ENCODE measurements at places on chromosomes 11 and 22. TPM values are rescaled to one million over a fixed set of nuclear protein-coding genes. Genes with fewer than 3 reads are reported as not detected.

DNA sequence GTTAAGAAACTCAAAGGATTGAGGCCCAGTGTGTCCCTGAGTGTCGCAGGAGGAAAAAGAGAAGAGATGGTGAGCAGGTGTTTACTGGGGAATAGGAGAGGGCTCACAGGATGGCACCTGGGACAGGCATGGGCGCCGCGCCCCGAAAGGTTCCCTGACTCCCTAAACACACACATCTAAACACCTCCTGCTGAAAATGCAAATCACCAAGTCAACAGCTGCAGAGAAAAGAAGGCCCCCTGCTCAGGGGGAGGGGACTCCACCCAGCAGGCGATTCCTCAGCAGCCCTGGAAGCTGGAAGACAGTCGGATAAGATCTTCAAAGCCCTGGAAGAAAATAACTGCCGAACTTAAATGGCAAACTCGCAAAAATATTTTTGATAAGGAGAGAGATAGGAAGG is 377.2 kb downstream of the BRD1 start:
- DNase-seq: no peak
- H3K4me1 ChIP-seq: no peaks in the 10 kb centered on the region
- peaks cover 2% of the 10 kb centered on the region for H3K27me3 ChIP-seq
- H3K36me3 ChIP-seq: peaks cover 14% of the 10 kb centered on the region
- no peak overlapping the region for H3K27ac ChIP-seq

PTH gene
- total RNA-seq: not detected

OR2D2 gene
- total RNA-seq: not detected

TENM4 gene
- 42.2 TPM for total RNA-seq

CST6 gene
- total RNA-seq: 0.83 TPM

OR2AG1 gene
- total RNA-seq: not detected

KRTAP5-9 gene
- not detected for total RNA-seq

DNA sequence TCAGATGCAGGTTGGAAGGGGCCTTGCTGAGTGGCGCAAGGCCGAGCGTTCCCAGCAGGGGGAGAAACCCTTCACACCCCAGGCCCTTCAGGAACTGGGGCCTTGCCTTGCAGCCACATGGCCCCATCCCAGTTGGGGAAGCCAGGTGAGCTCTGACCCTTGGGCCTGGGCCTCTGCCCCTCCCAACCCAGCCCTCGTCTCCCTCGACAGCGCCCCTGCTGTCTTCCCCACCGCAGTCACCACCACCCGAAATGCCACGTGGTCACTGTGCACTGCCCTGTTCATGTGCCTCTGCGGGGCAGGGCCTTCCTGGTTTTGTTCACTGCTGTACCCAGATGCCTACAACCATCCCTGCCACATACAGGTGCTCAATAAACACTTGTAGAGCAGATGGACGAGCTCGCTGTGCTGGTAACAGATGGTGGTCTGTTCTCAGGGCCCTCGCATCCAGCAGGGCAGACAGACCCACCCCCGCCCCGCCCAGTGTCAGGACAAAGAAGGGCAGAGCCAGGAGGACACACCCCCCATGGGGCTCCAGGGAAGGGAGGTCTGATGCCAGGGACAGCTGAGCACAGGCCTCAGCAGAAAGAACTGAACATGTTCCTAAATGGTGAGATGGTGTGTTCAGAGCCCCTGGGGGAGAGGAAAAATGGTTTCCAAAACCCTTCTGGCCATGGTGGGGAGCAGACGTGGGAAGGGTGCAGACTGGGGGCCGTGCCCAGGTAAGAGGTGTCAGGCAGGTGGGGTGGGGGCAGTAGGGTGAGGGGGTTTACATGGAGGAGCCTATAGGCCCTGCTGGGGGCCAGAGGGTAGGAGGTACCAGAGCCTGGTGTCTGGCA is 3.7 kb downstream of the POLR2L start:
- H3K27me3 ChIP-seq: peaks cover 51% of the 10 kb centered on the region
- H3K4me3 ChIP-seq: peak overlapping the region; percentile 28
- peak overlapping the region; percentile 61 for H3K27ac ChIP-seq
- DNase-seq: no peak

DNA sequence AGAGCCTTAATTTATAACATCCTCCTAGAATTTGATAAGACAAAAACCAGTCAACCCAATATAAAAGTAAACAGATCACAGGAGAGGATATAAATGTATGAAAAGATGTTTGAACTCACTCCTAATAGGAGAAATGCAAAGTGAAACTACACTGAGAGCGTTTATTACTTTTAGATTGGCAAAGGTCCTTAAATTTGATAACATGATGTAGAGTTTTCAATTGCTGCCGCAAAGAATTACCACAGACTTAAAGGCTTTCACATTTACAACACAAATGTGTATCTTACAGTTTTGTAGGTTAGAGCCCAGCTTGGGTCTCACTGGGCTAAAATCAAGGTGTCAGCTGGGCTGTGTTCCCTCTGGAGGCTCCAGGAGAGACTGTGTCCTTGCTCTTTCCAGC is 9.1 kb upstream of the POU2AF2 start:
- peak overlapping the region; percentile 69 for H3K4me3 ChIP-seq
- no peak for DNase-seq
- H3K4me1 ChIP-seq: peaks cover 7% of the 10 kb centered on the region
- H3K36me3 ChIP-seq: no peaks in the 10 kb centered on the region
- no peak overlapping the region for H3K27ac ChIP-seq

GRCh38 chr11:134449713-134450112 is 37.7 kb upstream of the B3GAT1 start:
- no peak overlapping the region for H3K4me3 ChIP-seq
- H3K4me1 ChIP-seq: no peaks in the 10 kb centered on the region
- no peak for DNase-seq
- no peaks in the 10 kb centered on the region for H3K27me3 ChIP-seq
- H3K27ac ChIP-seq: no peak overlapping the region
- peaks cover 1% of the 10 kb centered on the region for H3K36me3 ChIP-seq

- peak overlapping the region; percentile 62 for H3K27ac ChIP-seq
- no peaks in the 10 kb centered on the region for H3K36me3 ChIP-seq
- peak; percentile 45 for DNase-seq
- H3K4me1 ChIP-seq: peaks cover 60% of the 10 kb centered on the region
- peak overlapping the region; percentile 20 for H3K4me3 ChIP-seq
Observed at GRCh38 chr11:72569966-72570892, 104.0 kb downstream of the PDE2A start.

DNA sequence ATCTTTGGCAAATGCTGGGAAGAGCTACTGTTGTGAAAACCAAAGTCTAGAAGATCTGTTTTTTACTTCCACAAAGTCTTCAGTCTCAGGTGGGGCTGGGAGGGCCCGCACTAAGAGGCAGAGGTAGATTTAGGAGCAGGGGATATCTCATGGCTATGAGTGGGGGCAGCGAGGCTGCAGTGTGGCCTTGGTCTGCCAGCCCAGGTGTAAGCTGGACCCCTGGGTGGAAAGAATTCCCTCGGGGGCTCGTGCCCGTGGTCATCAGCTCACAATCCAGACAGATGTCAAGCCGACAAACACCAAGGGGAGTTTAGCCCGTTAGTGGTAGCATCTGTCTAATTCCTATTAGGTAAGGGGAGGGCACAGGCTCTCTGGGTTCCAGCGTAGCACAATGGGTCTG is 9.0 kb downstream of the PKNOX2 start:
- H3K4me3 ChIP-seq: no peak overlapping the region
- no peak overlapping the region for H3K27ac ChIP-seq
- peaks cover 44% of the 10 kb centered on the region for H3K27me3 ChIP-seq
- DNase-seq: no peak
- no peaks in the 10 kb centered on the region for H3K36me3 ChIP-seq
- H3K4me1 ChIP-seq: no peaks in the 10 kb centered on the region

GRCh38 chr22:50303515-50303847 is 4.0 kb downstream of the PLXNB2 start:
- peaks cover 4% of the 10 kb centered on the region for H3K27me3 ChIP-seq
- no peaks in the 10 kb centered on the region for H3K36me3 ChIP-seq
- H3K4me3 ChIP-seq: peak overlapping the region; percentile 92
- H3K27ac ChIP-seq: peak overlapping the region; percentile 93

LMNTD2 gene
- 1.1 TPM for total RNA-seq

DNA sequence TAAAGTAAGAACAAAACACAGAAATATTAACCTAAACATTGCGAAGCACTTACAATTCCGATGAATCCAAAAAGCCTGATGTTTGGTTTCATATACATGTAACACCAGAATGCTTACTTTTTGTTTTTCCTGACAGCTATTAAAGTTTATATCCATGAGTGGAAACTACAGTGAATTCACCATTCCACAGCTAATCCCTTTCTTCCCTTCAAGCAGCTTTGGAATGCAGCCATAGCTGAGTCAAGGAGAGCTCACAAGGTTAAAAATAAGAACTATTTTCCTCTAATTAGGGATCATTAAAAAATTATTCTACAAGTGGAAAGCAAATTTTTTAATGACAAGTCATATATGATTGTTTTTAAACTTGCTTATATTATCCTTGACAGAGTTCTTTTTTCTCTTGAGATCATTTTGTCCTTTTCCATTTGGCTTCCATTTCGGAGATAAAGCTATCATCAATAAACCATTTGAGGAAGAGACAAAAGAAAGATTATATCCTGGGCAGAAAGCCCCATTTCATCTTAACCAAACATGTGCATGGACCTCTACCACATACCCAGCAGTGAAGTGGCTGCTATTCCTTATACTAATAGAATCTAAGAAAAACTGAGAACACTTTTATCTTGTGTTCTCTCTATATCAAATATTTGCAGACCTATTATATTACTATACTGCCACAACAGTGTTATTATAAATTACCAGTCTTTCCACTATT is 19.7 kb upstream of the FIBIN start:
- peak overlapping the region; percentile 45 for H3K4me3 ChIP-seq
- DNase-seq: peak; percentile 73
- H3K4me1 ChIP-seq: peaks cover 58% of the 10 kb centered on the region

C11orf91 gene
- total RNA-seq: 0.61 TPM

DNA sequence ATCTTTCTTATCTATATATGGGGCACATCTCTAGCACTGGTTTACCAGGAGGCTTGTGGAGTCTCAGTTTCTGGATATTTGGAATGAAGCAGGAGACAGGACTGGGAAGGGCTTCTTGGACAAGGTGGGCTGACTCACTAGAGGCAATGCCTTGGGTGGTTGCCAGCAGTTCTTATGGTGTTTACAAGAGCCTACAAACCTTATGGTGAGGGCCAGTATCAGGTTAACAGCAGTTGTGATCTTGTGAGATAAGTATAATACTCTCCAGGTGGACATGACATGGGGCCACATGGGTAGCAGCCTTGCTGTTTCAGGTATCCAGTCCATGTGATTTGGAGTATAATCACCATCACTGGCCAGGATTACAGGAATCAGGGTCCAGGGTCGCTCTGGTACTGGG is 10.2 kb downstream of the FUT4 start:
- H3K27ac ChIP-seq: no peak overlapping the region
- DNase-seq: peak; percentile 10
- H3K4me1 ChIP-seq: peaks cover 31% of the 10 kb centered on the region
- no peaks in the 10 kb centered on the region for H3K36me3 ChIP-seq

DNA sequence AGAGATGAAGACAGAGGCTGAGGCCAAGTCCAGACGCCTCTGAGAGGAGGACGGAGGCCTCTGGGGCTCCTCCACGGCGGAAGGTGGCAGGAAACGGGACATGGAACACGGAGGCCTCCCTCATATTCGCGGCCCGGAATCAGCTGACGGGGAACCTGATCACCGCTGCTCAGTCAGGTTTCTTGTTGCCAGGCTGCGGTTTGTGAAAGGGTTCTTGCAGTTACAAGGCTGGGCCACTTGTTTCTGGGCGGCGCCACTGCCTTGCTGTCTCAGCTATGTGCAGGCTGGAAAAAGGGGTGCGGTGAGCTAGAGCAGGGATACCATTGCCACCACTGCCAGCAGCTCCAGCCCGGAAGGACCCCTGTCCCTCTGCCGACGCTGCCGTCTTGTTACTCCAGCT is 10.0 kb upstream of the MMP1 start:
- H3K27me3 ChIP-seq: no peaks in the 10 kb centered on the region
- peaks cover 35% of the 10 kb centered on the region for H3K4me1 ChIP-seq
- no peaks in the 10 kb centered on the region for H3K36me3 ChIP-seq
- H3K27ac ChIP-seq: no peak overlapping the region
- DNase-seq: no peak

DNA sequence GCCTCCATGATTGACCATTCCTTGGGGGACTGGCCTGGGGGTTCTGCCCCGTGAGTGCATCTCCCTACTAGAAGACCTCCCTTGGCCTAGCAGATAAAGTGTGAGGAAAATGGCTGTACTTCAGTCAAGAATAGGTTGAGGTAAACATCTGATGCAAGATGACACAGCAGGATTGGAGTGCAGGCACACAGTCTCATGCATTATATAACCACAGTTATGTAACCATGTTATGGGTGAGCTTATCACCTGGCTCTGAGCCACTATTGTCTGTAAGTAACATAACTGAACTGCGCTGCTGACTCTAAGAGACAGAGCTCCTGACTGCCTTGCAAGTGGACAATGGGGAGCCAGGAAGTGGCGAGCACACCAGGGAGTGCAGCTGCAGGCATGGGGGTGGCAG is 378.7 kb upstream of the ANO5 start:
- DNase-seq: no peak
- no peaks in the 10 kb centered on the region for H3K36me3 ChIP-seq
- H3K27me3 ChIP-seq: no peaks in the 10 kb centered on the region
- no peak overlapping the region for H3K27ac ChIP-seq
- no peak overlapping the region for H3K4me3 ChIP-seq

DNA sequence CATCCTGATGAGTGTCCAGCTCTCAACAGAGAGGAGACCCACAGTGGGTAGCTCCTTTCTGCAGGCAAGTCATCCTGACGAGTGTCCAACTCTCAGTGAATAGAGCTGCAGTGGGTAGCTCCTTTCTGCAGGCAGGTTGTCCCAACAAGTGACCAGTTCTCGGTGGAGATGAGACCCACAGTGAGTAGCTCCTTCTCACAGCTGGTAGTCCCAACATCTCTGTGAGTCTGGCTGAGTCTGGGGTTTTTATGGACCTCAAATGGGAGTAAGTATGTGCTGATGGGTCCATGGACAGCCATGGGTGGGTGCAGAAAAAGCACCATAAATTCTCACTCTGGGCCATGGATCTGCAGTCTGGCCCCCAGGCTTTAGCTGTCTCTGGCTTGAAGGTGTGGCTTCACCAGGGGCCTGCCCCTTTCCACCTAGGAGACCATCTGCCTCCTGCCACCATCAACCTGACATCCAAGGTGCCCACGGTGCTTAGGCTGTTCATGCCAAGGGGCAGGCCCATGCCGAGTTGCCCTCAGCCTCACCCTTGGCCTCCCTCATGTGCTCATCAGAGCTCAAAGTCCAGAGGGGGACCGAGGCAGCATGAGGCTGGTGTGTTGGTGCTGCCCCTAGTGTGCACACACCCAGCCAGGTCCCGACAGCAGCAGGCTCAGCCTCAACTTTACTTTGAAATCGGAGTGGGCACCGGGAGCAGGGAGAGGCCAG is 15.3 kb downstream of the NPAT start:
- no peaks in the 10 kb centered on the region for H3K27me3 ChIP-seq
- no peak for DNase-seq
- H3K36me3 ChIP-seq: peaks cover 80% of the 10 kb centered on the region
- H3K4me3 ChIP-seq: no peak overlapping the region
- no peak overlapping the region for H3K27ac ChIP-seq
- no peaks in the 10 kb centered on the region for H3K4me1 ChIP-seq

DNA sequence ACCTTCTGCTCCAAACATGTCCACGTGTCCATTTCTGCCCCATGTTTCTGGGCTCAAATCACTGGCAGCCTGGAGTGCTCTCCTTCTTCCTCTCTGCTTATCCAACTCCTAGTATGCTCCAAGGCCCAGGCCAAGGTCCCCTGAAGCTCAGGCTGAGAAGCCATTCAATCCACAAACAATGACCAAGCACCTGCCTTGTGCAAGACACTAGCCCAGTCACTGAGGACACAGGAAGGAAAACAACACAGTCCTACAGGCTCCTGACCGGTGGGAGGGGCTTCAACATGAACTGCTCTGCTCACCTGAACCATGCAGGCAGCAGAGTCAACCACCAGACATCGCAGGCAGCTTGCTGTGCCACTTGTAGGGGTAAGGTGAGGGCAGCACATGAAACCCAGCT is 93.6 kb downstream of the RPL27A start:
- H3K4me1 ChIP-seq: peaks cover 81% of the 10 kb centered on the region
- H3K27ac ChIP-seq: no peak overlapping the region
- DNase-seq: no peak
- H3K27me3 ChIP-seq: no peaks in the 10 kb centered on the region
- H3K4me3 ChIP-seq: no peak overlapping the region

Data from HFFc6 (cell line).